ENCODE measurements at places on chromosomes 2 and 18.

DNA sequence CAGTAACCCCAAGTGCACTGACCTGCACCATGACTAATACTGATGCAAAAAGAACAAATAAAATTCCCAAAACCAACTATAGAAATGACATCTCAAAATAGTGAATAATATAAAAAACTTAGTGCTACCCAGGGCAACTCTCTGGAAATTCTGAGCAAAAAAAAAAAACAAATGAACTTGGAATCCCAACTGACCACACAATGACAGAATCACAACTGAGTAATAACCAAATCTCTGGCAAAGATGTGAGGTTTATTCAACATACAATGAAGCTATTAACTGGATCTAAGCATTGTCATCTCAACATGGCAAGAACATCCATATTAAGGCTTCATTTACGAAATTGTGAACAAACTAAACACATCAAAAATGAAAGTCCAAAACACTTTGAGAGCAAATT is 22.7 kb downstream of the EXOC6B start:
- no peaks in the 10 kb centered on the region for H3K4me1 ChIP-seq
- no peaks in the 10 kb centered on the region for H3K27me3 ChIP-seq
- H3K4me3 ChIP-seq: no peak overlapping the region
- DNase-seq: no peak

DNA sequence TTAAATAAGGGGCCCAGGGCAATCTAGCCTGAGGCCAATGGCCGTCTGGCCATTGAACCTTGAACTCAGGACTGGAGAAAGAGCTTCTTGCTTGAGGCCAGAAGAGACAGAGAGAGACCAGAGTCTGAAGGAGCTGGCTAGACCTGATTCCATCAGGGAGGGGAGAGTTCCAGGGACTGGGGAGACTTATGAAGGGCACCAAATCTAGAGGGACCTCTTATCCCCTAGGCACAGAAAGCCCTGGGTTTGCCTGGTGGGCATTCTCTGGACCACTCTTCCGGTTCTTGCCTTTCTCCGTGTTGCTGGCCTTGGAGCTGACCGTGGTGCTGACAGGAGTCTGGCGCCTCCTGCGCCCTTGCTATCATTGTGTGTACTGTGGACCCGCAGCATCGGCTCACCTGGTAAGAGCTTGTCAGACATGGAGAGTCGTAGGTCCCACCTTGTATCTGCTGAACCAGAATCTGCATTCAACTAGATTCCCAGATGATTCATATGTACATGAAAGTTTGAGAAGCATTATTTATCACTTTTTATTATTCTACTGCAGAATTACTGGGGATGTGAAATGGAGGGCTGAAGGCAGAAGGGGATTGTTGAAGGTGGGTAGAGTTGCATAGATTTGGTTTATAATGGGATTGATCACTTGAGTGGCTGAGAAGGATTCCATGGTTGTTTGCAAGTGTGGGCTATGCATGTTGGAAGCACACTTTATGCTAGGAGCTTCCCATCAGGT is 4.3 kb upstream of the TRPM8 start:
- no peak overlapping the region for H3K4me3 ChIP-seq
- no peaks in the 10 kb centered on the region for H3K36me3 ChIP-seq
- H3K27me3 ChIP-seq: no peaks in the 10 kb centered on the region
- no peak for DNase-seq
- no peaks in the 10 kb centered on the region for H3K4me1 ChIP-seq
- H3K27ac ChIP-seq: no peak overlapping the region

DNA sequence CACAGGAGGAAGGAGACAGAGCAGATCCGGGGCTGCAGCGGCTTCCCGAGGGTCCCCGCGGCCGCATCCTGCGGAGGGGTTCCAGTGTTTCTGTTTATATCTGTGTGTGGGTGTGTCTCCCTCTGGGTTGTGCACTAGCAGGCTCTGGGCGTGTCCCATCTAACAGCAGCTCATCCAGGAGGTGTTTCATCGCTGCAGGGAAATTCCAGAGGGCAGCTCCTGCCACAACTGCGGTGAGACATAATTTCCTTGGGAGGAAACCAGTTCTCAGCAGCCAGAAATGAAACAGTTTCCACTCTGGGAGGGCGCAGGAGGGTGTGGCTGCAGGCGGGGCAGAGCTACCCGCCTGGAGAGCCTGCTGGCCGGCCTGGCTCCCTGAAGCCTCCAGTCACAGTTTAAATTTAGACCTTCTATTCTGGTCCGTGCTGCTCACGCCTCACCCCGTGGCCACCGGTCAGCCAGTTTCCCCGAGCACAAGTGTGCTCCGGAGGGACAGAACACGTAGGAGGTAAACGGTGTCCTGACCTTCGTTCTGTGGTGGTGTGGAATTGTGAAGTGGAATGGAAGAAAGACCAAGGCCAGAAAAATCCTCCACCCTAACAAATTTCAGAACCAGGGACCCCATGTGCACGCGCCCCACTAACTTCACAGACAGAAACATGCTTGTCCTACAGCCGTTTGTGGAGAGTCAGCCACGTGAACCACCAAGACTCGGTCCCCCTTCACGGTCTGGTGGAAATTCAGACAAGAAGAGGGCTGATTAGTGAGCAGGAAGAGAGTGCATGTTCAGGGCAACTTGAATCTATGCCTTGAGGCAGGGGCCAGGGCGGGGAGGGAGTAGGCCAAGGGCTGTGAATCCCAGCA is 50.2 kb downstream of the TEX44 start:
- H3K4me1 ChIP-seq: peaks cover 39% of the 10 kb centered on the region
- peak overlapping the region; percentile 90 for H3K27ac ChIP-seq
- peak; percentile 92 for DNase-seq
- H3K4me3 ChIP-seq: peak overlapping the region; percentile 53

DNA sequence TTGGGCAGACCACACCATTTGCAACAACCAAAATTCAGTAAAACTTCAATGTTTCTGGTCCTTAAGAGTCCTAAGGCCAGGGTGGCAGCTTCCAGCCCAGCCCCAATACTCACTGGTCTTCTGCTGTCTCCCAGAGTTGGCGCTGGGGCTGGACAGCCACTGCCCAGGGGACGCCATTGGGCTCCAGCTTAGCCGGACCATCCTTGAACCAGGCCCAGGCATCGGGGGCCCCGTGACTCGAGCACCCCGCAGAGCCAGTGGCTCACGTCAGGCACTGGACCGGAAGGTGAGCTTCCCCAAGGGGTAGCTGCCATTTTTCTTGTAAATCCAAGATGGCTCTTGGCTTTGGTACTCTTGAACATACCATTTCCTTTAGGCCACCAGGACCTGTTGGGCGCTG is 21.8 kb downstream of the SNED1 start:
- H3K27ac ChIP-seq: no peak overlapping the region
- no peaks in the 10 kb centered on the region for H3K36me3 ChIP-seq
- H3K4me3 ChIP-seq: no peak overlapping the region
- no peak for DNase-seq

- H3K4me1 ChIP-seq: peaks cover 5% of the 10 kb centered on the region
- H3K27ac ChIP-seq: no peak overlapping the region
- no peaks in the 10 kb centered on the region for H3K27me3 ChIP-seq
These were observed 57.0 kb upstream of the FAM237A start for GRCh38 chr2:206585335-206585734.

DNA sequence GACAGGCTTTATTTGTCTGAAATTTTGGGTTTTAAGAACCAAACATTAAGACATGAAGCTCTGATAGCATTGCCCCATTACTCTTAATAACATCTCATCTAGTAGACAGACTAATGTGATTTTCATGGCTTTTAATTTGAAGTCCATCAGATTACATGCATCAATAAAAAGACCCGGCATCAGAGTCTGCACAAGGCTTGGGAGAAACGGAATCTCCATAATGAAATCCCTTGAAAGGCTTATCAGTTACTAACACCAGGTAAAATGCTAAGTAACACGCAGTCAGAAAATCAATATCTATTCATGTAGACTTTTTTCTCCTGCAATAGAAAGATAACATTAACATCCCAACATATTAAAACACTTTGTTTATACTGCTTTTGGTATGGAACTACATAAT is 1485.2 kb upstream of the DDX18 start:
- H3K27me3 ChIP-seq: no peaks in the 10 kb centered on the region
- no peak for DNase-seq

GRCh38 chr2:233819884-233820773 is 34.2 kb downstream of the HJURP start:
- no peak for DNase-seq

GRCh38 chr2:240362216-240362755 is 73.2 kb upstream of the GPC1 start:
- DNase-seq: no peak
- no peaks in the 10 kb centered on the region for H3K27me3 ChIP-seq
- no peak overlapping the region for H3K4me3 ChIP-seq
- no peak overlapping the region for H3K27ac ChIP-seq

- no peaks in the 10 kb centered on the region for H3K4me1 ChIP-seq
- H3K36me3 ChIP-seq: no peaks in the 10 kb centered on the region
- no peak overlapping the region for H3K27ac ChIP-seq
- H3K27me3 ChIP-seq: no peaks in the 10 kb centered on the region
- no peak overlapping the region for H3K4me3 ChIP-seq
- no peak for DNase-seq
These were observed 426.2 kb downstream of the NCKAP5 start for GRCh38 chr2:133142087-133142486.

GRCh38 chr2:61833971-61834370 is 19.9 kb downstream of the FAM161A start:
- H3K36me3 ChIP-seq: peaks cover 3% of the 10 kb centered on the region
- H3K4me1 ChIP-seq: no peaks in the 10 kb centered on the region
- H3K4me3 ChIP-seq: no peak overlapping the region
- H3K27ac ChIP-seq: no peak overlapping the region
- no peak for DNase-seq

- no peak overlapping the region for H3K27ac ChIP-seq
- no peaks in the 10 kb centered on the region for H3K4me1 ChIP-seq
- DNase-seq: no peak
- no peak overlapping the region for H3K4me3 ChIP-seq
- no peaks in the 10 kb centered on the region for H3K27me3 ChIP-seq
These were observed 129.1 kb downstream of the NRP2 start for GRCh38 chr2:205811387-205811786.

GRCh38 chr18:50057009-50057408 is 137.9 kb downstream of the MYO5B start:
- no peak for DNase-seq
- no peaks in the 10 kb centered on the region for H3K36me3 ChIP-seq
- H3K4me1 ChIP-seq: no peaks in the 10 kb centered on the region
- no peak overlapping the region for H3K27ac ChIP-seq
- H3K27me3 ChIP-seq: no peaks in the 10 kb centered on the region

DNA sequence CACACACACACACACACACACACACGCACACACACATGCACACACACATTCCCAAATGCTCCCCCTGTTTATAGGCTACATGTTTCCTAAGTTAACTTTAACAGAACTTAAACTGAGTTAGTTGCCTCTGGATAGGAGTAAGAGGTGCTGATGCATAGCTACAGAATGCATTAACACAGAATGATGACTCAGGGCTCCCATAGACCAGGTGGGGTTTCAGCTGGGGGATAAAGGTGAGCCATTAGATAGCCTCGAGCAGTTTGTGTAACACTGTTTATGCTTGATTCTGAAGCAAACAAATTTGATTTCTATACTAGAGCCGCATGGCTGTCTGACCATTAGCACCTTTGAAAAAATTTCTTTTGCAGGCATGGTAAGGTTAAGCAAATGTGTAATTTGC is 741.0 kb downstream of the PLCL1 start:
- H3K4me1 ChIP-seq: no peaks in the 10 kb centered on the region
- H3K4me3 ChIP-seq: no peak overlapping the region
- no peak overlapping the region for H3K27ac ChIP-seq
- no peak for DNase-seq
- H3K36me3 ChIP-seq: no peaks in the 10 kb centered on the region
- H3K27me3 ChIP-seq: no peaks in the 10 kb centered on the region

GRCh38 chr2:43792653-43793052 is 18.8 kb downstream of the DYNC2LI1 start:
- H3K27me3 ChIP-seq: no peaks in the 10 kb centered on the region
- DNase-seq: no peak
- H3K27ac ChIP-seq: no peak overlapping the region
- no peak overlapping the region for H3K4me3 ChIP-seq

DNA sequence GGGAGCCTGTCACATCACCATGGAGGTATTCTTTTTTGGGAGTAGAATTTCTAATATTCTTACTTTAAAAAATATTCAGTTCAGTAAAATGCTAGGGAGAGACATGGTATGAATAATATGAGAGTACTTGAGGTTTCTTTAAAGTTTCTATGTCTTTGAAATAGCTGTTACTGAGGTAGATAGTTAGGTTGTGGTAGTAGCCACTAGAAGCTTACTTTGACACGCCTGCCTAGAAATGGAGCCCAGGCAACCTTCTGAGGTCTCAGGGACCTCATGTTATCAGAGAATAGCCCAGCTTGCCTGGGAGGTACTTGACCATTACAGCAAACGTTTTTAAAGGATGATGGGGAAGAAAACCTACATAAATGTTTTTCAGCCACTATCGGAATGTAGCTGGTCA is 131.2 kb downstream of the AGPS start:
- no peak overlapping the region for H3K27ac ChIP-seq
- no peak overlapping the region for H3K4me3 ChIP-seq
- H3K36me3 ChIP-seq: no peaks in the 10 kb centered on the region

- no peak for DNase-seq
- no peak overlapping the region for H3K4me3 ChIP-seq
- H3K27ac ChIP-seq: no peak overlapping the region
- H3K27me3 ChIP-seq: no peaks in the 10 kb centered on the region
These were observed 63.8 kb upstream of the BZW1 start for GRCh38 chr2:200747668-200748618.

DNA sequence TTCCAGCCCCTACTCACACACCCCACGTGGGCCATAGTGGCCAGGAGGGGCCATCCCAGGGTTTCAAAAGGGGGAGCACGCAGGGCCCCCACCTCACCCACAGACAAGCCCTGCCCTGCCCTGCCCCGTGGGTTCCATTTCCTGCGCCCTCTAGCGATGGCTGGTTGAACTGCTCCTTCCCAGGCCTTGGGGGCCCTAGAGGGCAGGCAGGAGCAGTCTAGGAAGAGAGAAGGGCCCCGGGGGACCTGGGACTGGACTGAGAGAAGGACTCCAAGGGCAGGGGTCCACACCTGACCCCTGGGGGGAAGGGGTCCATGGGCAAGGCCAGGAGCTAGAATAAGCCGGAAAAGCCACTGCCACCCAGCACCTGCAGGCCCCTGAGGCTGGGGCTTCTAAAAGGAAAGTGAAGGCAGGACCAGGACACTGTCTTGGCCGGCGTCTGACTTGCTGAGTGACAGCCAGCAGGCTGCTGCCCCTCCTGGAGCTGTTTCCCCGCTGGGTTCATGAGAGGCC is 10.1 kb downstream of the CYP26B1 start:
- no peaks in the 10 kb centered on the region for H3K27me3 ChIP-seq
- peak; percentile 85 for DNase-seq
- H3K4me3 ChIP-seq: peak overlapping the region; percentile 16
- H3K36me3 ChIP-seq: no peaks in the 10 kb centered on the region
